Inflammatory macrophage treated with lipopolysaccharide for 4 hours (primary cell): ENCODE measurements at places on chromosomes 1 and 21.

- DNase-seq: no peak
Measured at GRCh38 chr1:74791491-74791890, 58.5 kb downstream of the TYW3 start.

DNA sequence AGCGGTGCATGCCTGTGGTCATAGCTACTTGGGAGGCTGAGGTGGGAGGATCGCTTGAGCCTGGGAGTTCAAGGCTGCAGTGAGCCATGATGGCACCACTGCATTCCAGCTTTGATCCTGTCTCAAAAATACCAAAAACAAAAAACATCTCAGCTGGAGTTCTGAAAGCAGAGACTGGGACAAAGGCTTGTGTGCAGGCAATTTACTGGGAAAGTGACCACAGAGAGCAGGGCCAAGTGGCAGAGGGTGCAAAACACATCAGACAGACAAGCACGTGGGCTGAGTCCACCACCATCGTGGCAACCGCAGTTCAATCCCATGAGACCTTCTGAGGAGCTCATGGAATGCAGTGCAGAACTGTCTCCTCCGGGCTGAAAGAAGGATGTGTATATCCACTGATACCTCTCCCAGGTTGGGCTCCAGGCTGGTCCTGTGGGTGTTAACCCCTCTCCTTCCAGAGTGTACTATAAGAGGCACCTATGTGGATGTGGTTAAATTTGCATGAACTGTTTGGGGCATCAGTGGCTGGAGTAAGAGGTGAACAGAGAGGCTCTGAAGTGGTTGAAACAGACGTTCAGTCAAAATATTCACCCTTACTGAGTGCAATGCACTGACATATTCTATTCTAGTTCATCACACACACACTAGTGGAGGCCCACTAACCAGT is 10.8 kb downstream of the PIGP start:
- DNase-seq: no peak

DNA sequence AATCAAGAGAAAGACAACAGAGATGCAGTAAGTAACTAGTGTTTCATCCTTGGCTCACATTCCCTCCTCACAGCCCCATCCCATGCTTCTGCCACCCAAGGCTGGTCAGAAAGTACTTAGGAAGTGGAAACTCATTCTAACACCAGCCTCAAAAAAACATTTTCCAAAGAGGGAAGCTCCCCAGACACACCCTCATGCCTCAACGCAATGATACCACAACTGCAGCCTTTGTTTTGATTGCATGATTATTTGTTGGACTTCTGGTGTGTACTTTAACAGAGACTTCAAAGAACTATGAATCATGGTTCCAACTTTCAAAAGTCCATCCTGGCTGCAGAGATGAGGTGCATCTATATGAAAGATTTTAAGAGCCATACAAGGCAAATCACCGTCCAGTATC is 45.2 kb upstream of the KCNA3 start:
- DNase-seq: peak; percentile 81

GRCh38 chr21:17495680-17496079 is 17.2 kb upstream of the CXADR start:
- no peak for DNase-seq

DNA sequence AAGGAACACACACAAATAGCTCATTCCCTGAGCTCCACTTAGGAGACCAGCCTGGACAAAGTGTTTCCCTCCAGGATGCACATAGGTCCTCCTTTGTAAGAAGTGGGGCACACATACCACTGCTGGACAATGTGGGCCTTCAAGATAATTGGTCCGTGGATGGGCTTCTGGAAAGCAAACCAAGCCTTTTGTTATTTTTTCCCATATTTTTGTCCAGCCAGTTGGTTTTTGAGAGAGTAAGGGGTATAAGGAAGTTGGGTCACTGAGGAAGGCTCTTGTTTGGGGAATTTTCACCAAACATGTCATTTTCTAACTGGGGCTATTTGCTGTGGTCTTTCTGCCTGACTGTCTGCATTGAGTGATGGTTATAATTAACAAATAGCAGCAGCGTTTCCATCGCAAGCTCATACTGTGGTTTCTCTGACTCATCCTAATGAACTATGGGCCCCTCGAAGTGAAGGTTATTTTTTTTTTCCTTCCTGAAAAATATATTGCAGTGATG is 306.3 kb upstream of the DUSP10 start:
- peak; percentile 18 for DNase-seq

DNA sequence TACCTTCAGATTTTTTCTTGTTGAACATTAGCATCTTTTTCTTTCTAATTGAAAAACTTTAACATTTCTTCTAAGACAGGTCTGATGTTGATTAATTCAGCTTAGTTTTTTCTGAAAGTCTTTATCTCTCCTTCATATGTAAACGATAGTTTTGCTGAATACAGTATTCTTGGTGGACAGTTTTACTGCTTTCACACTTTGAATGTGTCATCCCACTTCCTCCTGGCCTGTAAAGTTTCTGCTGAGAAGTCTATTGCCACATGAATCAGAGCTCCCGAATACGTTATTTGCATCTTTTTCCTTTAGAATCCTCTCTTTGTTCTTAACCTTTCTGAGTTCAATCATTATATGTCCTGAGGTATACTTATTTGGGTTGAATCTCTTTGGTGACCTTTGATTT is 344.2 kb downstream of the OLFM3 start:
- DNase-seq: no peak

- DNase-seq: no peak
Measured at GRCh38 chr1:221078260-221078965, 199.2 kb downstream of the HLX start.

DNA sequence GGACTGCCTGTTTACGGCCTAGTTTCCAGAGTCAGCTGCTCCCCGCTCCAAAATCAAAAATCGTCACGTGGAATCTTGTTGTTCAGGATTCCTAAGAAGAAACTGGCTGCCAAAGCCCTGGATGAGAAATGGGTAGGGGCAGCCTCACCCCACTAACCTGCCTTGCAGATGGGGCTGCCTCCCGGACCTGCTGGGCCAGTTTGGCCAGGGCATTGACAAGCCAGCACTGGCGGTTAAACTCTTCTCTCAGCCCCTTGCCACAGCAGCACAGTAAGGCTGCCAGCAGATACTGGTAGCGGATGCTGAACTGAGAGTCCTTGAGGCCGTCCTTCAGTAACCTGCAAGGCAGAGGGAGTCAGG is 31.6 kb upstream of the PPP1R15B start:
- no peak for DNase-seq

DNA sequence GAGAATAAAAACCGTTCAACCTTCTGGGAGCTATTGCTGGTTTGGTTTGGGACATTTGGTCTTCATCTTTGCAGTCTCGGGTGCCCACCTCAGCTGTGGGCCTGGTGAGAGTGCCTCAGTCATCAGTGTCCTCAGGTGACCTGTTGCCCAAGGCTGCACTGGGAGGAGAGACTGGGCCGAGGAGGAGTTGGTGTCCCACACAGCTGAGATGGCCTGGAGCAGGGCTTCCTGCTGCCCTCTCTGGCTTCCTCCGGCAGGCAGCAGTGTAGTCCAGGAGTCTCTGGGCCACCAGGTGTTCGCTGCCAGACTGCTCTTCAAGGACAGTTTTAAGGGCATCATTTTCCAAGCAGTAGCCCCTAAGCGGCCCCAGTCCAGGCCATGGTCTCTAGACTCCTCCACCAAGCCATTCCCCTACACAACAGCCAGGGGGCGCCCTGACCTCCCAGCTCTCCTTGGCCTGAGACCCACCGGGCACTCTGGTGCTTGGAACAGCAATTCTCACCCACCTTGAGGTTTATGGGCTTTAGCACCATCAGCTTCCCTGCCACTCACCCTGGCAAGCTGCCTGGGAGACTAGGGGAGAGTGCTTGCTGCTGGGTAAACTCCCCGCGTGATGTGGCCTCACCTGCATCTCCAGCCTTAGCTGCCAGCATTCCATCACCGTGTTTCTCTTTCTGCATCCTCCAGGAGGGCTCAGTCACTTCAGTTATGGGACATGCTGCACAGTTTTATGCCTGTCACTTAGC is 9.1 kb upstream of the SYTL1 start:
- DNase-seq: peak; percentile 28
